ENCODE measurements at places on chromosomes 16 and 17.

- DNase-seq: no peak
These were observed 153.5 kb downstream of the VPS53 start for GRCh38 chr17:561116-561515.

GRCh38 chr17:74730491-74731346 is 6.3 kb upstream of the RAB37 start:
- DNase-seq: no peak

DNA sequence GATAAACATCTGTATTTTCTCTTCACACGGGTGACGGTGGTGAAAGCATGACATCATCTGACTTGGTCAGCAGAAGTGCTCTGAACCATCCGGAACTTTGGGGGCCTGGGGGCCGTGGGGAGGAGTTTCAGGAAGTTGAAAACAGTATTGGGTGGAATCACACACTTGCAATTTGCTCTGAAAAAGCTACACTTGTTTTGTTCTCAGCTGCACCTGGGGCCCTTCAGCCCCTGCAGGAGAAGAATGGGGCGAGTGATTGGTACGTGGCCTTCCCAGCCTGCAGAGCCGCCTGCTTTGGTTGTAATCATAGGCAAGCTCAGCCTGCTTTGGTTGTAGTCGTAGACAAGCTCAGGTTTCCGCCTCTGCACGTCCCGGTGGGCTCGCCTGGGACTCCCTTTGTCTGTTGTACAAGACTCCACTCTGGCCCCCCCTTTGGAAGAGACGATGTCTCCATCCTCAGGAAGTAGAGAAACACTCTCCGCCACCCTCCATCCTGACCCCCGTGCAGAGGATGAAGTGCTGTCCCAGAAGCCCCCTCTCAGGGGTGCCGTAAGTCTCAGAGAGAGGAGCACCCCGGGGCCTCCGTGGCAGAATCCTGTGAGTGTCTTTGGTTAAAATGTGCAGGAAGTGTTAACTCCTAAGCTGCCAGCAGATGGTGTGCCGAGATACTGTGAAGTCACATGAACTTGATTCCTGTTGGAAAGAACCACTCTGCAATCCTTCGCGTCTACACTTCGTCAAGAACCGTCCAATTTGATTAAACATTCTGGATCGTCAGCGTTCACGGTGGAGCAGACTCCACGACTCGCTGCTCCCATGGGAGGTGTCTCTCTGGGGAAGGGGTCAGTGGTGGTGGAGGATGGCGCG is 5.4 kb downstream of the BANP start:
- DNase-seq: peak; percentile 78

- DNase-seq: peak; percentile 48
These were observed 16.1 kb downstream of the MRM3 start for GRCh38 chr17:798246-798645.

- DNase-seq: no peak
These were observed 5.1 kb downstream of the ITGA2B start for GRCh38 chr17:44384281-44384822.

GRCh38 chr16:81003610-81004460 is 2.9 kb downstream of the CMC2 start:
- DNase-seq: no peak

- DNase-seq: no peak
These were observed 270.7 kb upstream of the SOX9 start for GRCh38 chr17:71849783-71850768.

DNA sequence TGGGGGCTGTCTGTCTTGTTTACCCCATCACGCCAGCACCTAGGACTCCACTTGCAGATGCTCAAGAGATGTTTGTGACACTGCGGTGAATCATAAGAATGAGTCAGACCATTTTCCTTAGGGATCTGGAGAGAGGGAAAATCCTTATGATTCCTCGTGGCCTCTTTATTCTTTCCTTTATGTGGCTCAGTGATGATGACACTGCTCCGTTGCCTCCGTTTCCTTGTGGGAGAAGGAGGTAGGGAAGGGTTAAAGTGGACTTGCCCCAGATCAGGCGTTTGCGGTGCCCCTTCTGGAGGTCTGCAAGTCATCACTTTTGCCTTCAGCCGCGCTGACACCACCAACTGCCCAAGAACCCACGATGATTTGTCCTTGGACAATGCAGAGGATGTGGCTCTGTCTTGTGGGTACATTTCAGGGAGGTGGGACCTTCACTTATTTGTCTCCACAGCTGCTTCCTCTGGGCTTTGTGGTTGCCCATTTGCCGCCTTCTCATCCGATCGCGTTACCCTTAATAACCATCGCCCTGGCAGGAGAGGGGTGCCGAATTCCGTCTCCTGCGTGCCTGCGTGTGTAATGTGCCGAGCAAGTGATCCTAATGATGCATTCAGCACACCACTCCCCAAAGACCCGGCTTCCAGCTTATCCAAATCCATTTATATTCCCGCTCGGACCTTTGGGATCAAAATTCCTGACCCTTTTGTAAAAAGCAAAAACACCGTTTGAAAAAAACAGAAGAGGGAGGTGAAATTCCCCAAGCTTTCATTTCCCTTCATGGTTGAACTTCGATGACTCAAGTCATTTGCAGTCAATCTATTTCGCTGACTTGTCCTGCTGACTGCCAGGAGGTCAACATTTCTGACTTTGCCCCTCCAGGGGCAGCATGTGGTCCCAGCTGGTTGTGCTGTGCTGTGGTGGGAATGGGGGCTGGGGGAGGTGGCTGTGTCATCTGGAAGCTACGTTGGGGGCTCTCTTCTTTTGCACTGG is 87.2 kb upstream of the IRX3 start:
- DNase-seq: no peak

DNA sequence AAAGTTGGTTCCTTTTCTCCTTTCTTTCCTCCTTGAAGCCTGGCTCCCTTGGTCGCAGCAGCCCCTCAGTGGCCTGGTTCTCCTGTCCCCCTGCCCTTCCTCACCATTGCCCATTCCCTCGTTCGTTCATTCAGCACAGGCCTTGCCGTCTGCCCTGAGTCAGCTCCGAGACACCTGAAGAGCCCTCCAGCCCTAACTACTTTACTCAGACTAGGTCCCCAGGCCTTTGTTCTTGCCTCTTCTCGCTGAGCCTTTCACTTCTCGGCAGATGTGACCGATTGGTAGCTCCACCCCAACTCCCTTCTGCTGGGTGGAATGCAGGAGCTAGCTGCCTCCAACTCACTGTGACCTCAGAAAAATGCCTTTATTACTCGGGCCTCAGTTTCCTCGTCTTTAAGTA is 7.0 kb upstream of the ADAM11 start:
- no peak for DNase-seq

DNA sequence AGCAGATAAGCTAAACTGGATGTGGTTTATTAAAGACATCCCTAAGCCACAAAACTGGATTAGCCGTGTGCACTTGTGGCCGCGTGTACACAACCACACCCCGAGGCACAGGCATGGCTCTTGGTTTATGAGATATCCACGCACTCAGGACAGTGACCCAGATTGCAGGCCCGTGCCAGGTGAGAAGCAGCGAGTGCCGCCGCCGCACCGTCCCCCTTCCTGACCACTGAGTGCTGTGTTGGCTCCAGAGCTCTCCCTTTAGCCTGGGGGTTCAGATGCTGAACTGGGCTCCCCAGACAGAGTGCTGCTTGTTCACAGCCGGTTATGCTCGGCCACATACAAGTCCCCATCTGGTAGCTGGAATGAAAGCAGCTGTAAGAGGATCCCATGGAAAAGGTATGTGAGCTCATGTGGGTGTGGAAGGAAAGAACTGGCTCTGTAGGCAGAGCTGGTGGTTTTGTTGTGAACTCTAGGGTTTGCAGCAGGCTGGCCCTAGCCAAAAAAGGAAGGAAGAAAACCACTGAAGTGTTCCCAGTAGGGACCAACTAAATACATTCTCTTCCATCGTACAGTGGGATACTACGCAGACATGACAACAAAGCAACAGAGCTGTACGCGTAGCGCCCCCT is 29.5 kb downstream of the KNOP1 start:
- DNase-seq: no peak

GRCh38 chr17:79819085-79819484 is 20.2 kb downstream of the CBX4 start:
- no peak for DNase-seq

All from aorta (tissue), 5 donors.